ENCODE measurements at places on chromosomes 5 and 9.
A peak's percentile ranks its signal among the peaks of the same experiment; 100 is the strongest.

- H3K36me3 ChIP-seq = no peaks in the 10 kb centered on the region
- DNase-seq = no peak
- H3K4me3 ChIP-seq = no peak overlapping the region
- no peaks in the 10 kb centered on the region for H3K4me1 ChIP-seq
Measured at GRCh38 chr9:30065888-30066287, 2318.6 kb upstream of the ACO1 start.

DNA sequence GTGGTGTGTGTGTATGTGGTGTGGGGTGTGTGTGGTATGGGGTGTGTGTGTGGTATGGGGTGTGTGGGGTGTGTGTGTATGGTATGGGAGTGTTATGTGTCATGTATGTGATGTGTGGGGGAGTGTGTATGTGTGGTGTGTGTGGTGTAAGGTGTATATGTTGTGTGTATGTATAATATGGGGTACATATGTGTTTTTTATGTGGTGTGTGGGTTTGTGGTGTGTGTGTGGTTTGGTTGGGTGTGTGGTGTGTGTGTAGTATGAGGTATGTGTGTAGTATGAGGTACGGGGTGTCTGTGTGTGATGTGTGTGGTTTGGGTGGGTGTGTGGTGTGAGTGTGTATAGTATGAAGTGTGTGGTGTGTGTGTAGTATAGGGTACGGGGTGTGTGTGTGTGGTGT lies 11.4 kb downstream of the ECSCR start:
- no peaks in the 10 kb centered on the region for H3K36me3 ChIP-seq
- H3K27me3 ChIP-seq = no peaks in the 10 kb centered on the region
- no peak for DNase-seq
- no peak overlapping the region for H3K27ac ChIP-seq
- H3K4me1 ChIP-seq = no peaks in the 10 kb centered on the region

GRCh38 chr5:61631438-61631941 lies 299.4 kb downstream of the ZSWIM6 start:
- H3K27ac ChIP-seq = peak overlapping the region; percentile 69
- no peaks in the 10 kb centered on the region for H3K36me3 ChIP-seq
- peaks cover 13% of the 10 kb centered on the region for H3K4me1 ChIP-seq
- peak; percentile 67 for DNase-seq

DNA sequence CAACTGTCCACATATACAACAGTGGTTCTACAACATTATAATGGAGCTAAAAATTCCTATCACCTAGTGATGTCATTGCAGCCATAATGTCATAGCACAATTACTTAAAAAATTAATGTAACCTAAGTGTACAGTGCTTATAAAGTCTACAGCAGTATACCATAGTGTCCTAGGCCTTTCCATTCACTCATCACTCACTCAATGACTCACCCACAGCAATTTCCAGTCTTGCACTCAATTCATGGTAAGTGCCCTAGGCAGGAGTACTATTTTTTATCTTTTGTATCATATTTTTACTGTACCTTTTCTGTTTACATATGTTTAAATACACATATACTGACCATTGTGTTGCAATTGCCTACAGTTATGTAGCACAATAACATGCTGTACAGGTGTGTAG lies 9.6 kb upstream of the PUM3 start:
- no peak overlapping the region for H3K4me3 ChIP-seq
- no peaks in the 10 kb centered on the region for H3K36me3 ChIP-seq

DNA sequence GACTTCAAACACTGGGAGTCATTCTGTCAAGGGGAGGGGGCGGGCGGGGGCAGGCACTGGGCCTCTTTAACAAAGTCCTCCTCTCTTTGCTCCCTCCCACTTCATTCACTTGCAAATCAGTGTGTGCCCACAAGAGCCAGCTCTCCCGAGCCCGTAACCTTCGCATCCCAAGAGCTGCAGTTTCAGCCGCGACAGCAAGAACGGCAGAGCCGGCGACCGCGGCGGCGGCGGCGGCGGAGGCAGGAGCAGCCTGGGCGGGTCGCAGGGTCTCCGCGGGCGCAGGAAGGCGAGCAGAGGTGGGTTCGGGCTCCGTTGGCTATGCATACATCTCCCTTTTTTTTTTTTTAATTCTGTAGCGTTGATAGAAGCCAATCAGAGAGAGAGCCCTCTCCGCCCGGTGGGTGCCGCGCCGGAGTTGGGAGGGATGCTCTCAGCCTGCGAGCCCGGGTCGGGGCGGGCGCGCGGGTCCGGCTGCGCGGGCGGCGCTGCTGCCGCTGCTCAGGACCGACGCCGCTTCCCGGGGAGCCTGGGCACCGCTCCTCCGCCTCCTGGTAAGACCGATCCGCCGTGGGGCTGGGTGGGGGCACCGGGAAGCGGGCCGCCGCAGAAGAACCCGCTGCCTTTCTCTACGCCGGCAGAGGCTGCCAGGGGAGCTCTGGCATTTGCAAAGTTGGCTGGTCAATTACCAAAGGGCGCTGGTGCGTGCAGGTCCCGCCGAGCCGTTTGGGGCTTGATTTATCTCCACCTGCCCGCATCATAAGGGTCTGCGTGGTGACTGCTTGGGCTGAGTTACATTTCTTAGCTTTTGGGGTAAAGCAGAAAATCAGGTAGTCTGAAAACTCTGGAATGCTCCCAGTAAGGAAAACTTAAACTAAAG lies at the start of gene CDH6:
TSS of gene CDH6 (plus strand) at position 96 of the 877 bp plus-strand sequence. CDS start 73,788 bp downstream, outside the sequence.
- H3K4me3 ChIP-seq = peak within 1 kb of the TSS; percentile 36
- no peaks in the 10 kb centered on the region for H3K36me3 ChIP-seq
- no peak within 1 kb of the TSS for H3K27ac ChIP-seq
- peaks cover 10% of the 10 kb centered on the region for H3K4me1 ChIP-seq

- no peak overlapping the region for H3K27ac ChIP-seq
- no peaks in the 10 kb centered on the region for H3K36me3 ChIP-seq
- no peaks in the 10 kb centered on the region for H3K4me1 ChIP-seq
- H3K4me3 ChIP-seq = no peak overlapping the region
Measured at GRCh38 chr5:73180566-73180965, 7.6 kb downstream of the TMEM174 start.
